NCI-H1417 treated with DMSO at 0.1 percent for 48 hours (cell line): ENCODE measurements at places on chromosomes 1 and 21.

DNA sequence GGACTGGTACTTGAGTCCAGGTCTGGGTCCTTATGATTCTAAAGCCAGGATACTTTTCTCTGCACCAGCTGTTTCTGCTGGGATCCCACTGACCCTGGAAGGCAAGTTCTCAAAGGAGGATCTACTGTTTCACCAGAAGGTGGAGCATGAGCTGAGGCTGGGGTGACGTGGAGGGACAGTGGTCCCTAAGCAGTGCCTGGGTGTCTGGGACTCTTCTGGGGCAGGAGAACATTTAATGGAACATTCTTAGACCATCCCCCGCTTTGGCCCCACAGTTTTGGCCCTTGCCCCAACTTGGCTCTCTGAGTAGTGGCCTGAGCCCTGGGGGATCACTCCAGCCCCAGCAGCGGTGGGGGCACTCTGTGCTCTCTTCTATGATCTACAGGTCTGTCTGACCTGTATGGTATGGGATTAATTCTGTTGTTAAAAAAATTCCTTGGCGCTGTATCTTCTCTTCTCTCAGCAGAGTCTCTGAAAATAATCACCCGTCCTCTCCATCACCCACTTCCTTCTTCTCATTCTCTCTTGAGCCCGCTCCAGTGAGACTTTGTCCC, 60.3 kb upstream of the CSF3R start:
- no peak for DNase-seq

- DNase-seq, result no peak
These were observed 2.3 kb downstream of the ANP32E start for GRCh38 chr1:150233359-150234308.

- DNase-seq, result no peak
These were observed 68.3 kb downstream of the SLC16A1 start for GRCh38 chr1:112887599-112888283.

GRCh38 chr1:234544087-234544579, 65.2 kb upstream of the TARBP1 start:
- DNase-seq, result peak; percentile 81

- no peak for DNase-seq
These were observed 6.8 kb downstream of the TPRG1L start for GRCh38 chr1:3631320-3632260.

- DNase-seq, result no peak
These were observed 2.4 kb downstream of the ACTA1 start for GRCh38 chr1:229431284-229432115.

GRCh38 chr21:25682382-25682781, 43.3 kb downstream of the JAM2 start:
- DNase-seq, result no peak

- DNase-seq, result no peak
These were observed 160.4 kb upstream of the SYT6 start for GRCh38 chr1:114314098-114314497.

DNA sequence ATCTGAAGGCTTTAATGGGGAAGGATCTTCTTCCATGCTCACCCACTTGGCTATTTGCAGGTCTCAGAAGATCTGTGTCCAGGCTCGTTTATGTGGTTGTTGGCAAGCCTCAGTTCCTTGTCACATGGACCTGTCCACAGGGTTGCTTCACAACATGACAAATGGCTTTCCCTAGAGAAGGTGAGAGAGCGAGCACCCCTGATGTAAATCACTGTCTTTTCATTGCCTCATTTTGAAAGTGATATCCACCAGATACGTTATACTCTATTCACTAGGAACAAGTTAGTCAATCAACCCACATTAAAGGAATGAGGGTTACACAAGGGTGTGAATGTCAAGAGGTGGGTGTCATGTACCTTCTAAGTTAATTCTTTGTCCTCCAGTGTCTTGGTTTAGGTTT, 433.3 kb downstream of the RPS6KC1 start:
- no peak for DNase-seq

GRCh38 chr21:43811262-43812105, 22.1 kb downstream of the RRP1 start:
- DNase-seq, result no peak

DNA sequence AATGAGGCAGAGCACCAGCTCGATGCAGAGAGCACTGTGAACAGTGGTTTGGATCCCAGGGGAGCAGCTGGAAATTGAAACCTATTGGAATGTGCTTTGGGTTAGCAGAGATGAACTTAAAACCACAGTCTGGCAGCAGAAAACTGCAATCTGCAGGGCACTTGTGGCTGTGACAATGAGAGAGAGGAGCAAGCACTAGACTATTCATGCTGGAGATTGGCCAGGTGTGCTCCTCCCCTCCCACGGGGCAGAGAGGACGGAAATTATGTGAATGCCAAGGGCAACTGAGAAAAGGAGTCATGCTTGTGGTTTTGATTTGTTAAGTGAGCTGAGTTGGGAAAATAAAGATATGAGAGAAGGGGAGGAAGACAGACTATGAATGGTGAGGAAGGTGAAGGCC, 38.1 kb downstream of the HSD3B2 start:
- no peak for DNase-seq

- no peak for DNase-seq
These were observed 133.4 kb downstream of the ATG4C start for GRCh38 chr1:62917314-62917713.

GRCh38 chr1:38528623-38529022, 330.9 kb downstream of the RRAGC start:
- no peak for DNase-seq

DNA sequence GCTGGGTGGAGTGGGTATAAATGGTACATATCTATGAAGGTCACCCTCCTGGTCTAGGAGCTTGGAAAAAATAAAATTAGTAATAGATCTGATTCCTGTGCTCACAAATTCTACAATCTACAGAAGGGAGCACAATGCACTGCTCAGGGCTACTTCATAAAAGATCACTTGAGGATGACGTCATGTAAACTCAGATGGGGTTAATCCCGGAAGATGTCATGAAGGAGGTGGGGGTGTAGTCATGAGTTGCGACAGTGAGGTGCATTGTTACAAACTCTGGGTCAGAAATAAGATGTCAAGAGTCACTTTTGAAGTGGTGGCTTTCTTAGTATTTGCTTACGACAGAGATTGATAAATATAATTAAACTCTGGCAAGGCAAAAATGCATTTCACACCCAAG, 68.2 kb downstream of the LHX9 start:
- DNase-seq, result no peak

DNA sequence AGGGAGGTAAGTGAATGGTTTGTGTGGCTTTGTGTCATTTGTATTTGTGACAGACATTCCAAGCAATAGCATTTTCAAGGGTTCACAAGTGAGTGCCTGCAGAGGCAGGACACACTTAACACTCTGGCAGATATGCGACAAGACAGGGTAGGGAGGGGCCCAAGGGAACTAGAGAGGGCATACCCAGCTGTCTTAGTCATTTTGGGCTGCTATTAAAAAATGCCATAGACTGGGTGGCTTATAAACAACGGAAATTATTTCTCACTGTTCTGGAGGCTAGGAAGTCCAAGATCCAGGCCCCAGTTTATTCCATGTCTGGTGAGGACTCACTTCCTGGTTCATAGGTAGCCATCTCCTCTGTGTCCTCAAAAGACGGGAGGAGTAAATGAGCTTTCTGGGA, 137.4 kb downstream of the FGGY start:
- no peak for DNase-seq

DNA sequence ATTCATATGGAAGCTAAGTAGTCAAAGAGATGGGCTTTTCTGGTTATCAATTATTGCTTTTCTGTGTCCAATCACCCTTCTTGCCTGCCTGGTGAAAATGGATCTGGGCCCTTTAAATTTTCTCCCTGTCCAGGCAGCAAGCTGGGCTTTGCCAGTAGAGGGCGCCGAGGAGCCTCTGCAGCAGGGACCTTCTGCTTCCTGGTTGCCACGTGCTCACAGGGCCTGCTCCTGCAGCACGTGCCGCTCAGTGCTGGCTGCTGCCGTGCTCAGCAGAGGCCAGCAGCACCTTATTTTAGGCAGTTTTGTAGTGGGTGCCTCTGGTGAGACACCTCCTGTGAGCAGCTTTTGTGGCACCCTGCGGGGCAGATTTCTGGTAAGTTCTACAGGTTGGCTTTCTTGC, 4.0 kb downstream of the ACTL8 start:
- DNase-seq, result no peak

DNA sequence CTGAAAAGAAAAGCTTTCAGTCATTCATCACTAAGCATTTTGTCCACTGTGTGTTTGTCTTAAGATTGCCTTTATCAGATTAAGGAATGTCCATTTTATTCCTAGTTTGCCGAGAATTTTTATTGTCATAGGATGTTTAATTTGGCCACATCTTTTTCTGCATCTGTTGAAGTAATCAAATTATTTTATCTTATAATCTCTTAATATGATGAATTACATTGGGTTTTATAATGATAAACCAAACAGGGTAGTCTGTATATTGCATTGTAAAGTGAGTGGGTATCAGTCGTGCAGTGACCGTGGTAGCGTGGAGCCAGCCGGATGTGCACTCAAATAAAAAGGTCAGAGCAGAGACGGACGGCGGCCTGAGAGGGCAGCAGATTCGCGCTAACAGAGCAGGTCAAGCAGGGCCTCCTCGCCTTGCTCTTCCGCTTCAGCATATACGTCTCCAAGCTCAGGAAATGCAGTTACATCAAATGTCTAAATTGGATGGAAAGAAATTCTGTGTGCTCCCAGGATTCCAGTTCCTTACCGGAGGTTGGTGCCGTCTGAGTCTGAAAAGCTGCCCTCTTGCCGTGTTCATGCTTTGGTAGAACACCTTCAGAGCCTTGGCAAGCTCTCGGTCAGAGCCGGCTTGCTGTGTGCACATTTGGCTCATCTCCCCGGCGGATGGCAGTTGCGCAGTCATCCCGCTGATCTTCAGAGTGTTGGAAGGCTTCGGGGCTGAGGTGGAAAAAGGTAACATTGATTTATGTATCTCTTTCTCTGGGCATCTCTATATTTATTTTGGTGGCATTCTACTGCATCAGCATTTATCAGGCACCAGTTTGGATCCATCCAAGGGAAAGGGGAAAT, 51.5 kb downstream of the SCCPDH start:
- DNase-seq, result no peak

DNA sequence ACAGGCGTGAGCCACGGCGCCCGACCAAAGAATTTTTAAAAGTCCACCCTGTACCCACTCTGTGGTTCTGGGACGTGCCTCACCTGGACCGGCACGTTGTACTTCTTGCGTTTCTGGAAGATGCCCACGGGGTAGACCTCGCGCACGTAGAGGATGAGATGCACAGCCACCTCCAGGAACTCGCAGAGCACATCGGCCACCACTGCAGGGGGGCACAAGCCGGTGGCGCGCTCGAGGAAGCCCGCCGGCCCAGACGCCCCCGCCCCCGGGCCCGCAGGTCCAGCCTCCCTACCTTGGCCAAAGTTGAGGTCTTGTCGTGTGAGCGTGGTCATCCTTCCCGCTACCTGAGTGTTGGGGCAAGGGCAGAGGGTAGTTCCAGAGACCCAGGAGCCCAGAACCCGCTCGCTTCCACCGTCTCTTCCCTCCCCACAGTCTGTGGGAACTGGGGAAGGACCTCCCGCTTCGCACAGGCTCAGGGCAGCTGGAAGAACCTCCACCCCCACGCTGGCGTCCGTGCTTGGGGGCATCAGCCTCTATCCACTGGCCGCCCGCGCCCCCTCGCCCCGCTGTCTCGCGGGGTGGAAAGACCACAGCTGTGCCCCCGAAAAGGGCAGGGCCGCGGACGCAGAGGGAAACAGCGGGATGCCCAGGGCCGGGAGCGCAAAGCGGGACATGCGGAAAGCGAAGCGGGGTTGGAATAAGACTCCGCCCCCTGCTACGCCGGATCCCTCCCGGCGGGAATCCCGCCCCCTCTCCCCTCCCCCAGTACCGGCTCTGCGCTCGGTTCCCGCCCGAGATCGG, 478 bp downstream of the MAD2L2 start:
- no peak for DNase-seq

DNA sequence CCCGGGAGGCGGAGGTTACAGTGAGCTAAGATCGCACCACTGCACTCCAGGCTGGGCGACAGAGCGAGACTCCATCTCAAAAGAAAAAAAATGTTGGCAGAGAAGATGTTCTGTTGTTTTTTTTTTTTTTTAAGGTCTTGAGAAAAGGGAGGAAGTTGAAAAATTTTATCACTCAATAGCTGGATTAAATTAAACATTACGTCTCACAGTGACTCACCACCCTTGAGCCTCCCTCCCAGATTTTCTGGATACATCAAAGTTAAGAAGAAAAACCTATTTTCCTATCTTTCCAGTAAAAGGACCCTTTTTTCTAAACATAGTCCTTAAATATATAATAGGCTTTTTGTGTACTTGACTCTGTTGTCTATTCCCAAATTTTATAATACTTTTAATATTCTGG, 35.5 kb downstream of the IFNAR1 start:
- no peak for DNase-seq

- DNase-seq, result no peak
These were observed 440 bp upstream of the LENEP start for GRCh38 chr1:154992721-154993571.

GRCh38 chr1:155320661-155321617, at the start of gene RUSC1:
TSS of gene RUSC1 (plus strand) at chr1:155320894. CDS start at chr1:155321774, 880 bp downstream.
- DNase-seq, result no peak

GRCh38 chr1:234226113-234226818, 147.0 kb upstream of the COA6 start:
- no peak for DNase-seq

- no peak for DNase-seq
These were observed 75.1 kb downstream of the SKI start for GRCh38 chr1:2303016-2303775.

DNA sequence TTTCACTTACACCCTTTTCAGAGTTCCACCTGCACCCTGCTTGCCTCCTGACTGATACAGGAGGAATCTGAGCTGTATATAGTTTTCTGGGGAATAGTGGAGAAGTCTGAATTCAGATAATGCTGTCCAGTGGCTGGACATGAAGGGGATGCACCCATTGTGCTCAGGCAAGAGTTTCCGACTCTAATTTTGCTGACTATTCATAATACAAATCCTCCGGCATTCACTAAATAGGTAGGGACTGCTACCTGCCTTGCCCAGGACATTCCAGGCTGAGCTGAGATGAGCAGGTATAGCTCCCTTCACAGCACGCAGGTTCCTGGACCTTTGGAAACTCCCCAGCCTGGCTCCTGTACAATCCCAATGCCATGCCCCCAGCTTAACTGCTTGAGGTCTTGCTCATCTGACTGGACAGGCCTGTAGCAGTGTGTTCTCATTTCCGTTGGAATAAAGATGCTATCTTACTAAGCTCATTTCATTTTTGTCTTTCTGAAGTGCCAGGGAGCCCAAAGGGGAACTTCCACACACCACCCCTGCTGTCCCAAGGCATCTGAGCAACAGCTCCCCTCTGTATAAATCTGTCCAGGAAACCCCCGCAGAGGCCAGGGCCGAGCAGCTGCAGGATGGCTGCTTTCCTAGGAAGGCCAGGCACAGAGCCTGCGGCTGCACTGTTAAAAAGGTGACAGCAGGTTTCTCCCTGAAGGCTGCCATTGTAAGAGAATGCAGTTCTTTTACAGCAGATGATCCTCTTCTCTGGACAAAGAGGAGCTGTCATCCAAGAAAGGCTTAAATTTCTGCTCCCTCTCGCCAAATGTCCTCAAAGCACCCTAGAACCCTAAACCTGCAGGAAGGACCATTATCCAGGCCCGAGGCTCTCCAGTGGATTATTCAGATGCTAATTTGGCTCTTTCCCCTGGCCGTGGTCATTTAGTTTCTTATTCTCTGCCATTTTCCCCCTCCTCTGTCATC, 21.7 kb upstream of the VASH2 start:
- DNase-seq, result no peak
